NCI-H146 (cell line): ENCODE measurements at places on chromosomes 7 and 10.

DNA sequence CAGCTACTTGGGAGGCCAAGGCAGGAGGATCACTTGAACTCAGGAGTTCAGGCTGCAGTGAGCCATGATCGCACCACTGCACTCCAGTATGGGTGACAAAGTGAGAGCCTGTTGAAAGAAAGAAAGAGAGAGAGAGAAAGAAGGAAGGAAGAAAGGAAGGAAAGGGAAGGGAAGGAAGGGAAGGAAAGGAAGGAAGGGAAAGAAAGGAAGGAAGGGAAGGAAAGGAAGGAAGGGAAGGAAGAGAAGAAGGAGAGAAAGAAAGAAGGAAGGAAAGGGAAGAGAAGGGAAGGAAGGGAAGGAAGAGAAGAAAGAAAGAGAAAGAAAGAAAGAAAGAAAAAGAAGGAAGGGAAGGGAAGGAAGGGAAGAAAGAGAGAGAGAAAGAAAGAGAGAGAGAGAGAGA is 61.5 kb downstream of the CLIP2 start:
- DNase-seq: no peak

DNA sequence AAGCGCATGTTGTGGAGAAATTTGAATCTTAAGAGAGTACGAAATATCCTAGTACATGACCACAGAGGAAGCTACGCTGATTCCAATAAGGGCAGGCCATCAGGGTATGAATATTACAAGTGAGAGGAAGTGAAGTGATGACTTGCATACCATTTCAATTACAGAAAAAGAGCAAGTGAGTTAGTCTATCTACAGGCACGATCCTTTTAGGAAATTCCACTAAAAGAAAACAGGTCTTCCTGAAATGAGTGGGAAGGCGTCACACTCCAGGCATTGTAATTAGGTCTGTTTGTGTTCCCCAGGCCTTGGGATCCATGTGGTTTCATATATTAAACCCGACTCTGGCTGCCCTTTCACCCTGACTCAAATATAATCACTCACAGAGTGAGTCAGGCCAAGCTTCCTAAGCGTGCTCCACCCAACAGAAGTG is 152.5 kb downstream of the SEMA3A start:
- no peak for DNase-seq

- no peak for DNase-seq
Observed at GRCh38 chr7:5500777-5501350, 77.2 kb upstream of the TNRC18 start.

- no peak for DNase-seq
Observed at GRCh38 chr7:29204491-29205272, 10.1 kb downstream of the CHN2 start.

GRCh38 chr10:102602272-102603045 is 41.8 kb upstream of the TRIM8 start:
- no peak for DNase-seq

DNA sequence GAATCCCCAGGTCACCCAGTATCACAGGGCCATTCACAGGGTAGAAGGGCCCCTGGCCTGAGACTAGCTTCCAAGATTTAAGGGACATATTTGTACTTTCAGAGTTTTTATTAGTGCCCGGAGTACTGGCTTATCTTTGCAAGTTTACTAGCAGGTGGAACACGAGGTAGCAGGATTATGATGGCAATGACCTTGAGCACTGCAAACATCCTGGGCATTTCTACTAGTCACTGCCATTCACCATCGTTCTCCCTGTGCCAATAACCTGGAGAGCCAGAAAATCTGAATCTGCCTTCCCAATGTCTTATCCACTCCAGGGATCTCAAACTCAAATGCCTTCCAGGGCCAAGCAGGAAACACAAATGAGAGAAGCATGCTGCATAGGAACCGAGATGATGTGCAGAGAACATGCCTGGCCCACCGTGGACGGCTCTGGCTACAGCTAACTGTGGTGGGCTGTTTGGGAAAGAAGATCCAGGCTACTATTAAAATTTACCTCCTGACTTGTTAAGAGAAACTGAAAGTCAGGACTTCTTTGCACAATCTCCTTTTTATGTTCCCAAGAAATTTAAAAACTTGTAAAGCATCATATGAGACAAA is 16.7 kb downstream of the FAM53B start:
- no peak for DNase-seq

DNA sequence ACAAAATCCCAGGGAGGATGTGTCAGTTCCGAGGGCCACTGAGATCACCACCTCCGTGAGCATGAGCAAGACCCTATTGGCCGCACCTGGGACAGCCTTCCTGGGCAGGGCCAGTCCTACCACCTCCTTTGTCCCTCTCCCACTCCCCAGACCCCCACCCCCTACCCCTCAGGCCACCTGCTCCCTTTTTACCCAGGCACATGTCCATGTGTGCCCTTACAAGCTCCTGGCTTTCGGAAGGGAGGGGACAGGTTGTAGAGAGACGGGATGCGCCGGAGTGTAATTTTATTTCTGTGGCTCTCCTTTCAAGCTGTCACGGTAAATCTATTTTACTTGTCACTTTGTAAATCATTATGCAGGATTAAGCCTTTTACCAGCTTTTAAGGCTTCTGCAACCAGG is 20.9 kb downstream of the ZMIZ1 start:
- DNase-seq: no peak

DNA sequence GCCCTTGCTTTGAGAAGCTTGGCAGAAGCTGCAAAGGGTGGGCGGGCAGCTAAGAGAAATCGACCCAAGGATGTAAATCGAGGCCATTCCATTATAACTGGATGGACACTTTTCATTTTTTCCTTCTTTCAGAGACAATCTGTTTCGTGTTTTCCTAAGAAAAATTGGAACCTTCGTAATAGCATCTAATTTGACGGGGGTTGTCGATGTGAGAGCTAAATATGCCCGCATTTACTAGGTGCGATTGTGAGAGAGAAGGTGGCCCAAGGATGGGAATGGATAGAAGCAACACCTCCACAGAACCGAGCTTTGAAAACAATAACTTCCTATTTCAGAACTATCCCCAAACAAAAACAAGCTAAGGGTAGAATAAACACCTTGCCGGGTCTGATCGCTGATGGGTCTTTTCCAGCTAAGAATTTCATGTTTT is 848 bp upstream of the HOXA4 start:
- DNase-seq: no peak

- DNase-seq: no peak
Observed at GRCh38 chr10:63273577-63273976, 140.4 kb downstream of the NRBF2 start.

GRCh38 chr7:154347700-154348266 is 295.6 kb downstream of the DPP6 start:
- DNase-seq: no peak
